ENCODE measurements at places on chromosomes 7 and 10.

- no peak for DNase-seq
Measured at GRCh38 chr10:131961047-131961776, 20.5 kb downstream of the BNIP3 start.

DNA sequence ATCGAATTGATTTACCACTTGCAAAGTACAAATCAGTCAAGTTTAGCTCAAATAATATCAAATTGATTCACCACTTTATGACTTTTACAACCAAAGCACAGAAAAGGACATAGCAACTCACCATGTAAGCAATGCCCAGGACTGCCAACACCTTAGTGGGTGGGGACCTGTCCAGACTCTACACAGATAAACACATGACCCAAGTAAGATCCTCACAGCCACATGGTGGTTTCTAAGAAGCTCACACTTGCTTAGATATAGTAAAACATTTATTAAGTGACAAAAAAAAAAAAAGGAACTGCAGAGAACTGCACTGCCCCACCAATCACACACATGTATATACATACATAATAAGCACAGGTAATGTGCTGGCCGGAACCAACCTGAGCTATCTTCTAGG lies 116.2 kb downstream of the SLC25A13 start:
- no peak for DNase-seq

- no peak for DNase-seq
Measured at GRCh38 chr10:31315453-31315852, 3.6 kb upstream of the ZEB1 start.

- DNase-seq, result no peak
Measured at GRCh38 chr10:117274509-117274908, 33.6 kb downstream of the SLC18A2 start.

DNA sequence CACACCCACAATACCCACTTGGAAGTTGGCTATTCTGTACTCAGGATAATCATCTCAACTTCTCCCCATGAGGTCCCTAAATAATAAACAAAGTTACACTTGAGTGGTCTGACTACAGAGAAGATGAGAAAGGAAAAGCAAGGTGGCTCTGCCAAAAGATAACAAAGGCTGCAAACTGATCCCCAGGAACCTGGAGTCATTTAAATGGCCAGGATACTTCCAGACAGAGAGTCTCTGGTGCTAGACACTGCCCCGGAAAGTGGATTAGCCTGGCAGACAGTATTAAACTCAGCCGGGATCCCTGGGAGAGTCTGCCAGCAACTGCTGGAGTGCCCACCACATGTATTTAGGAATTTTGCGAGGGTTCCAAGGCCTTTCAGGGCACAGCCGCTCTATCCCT lies 93.7 kb downstream of the DGKI start:
- DNase-seq, result no peak

DNA sequence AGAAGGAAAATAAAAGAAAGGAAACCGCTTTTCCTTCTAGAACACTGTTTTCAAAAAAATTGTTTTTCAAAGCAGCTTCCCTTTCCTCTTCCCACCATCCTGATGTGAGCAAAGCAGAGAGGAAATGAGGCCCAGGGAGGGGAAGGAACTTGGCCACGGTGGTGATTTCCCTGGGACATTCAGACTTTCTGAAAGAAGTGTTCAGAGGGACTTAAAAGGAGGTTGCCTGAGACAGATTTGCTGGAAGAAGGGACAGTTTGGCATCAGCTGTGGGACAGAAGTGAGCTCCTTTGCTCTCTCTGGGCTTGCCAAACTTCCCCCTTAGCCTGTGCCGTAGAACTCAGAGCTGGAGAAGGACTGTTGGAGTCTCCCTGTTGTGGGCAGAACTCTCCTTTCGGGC lies 30.3 kb downstream of the ADCYAP1R1 start:
- no peak for DNase-seq

GRCh38 chr7:117024811-117025210 lies 71.5 kb downstream of the ST7 start:
- no peak for DNase-seq

GRCh38 chr10:77921395-77921794 lies 5.2 kb downstream of the DLG5 start:
- no peak for DNase-seq

GRCh38 chr7:69450456-69450855 lies 147.8 kb upstream of the AUTS2 start:
- no peak for DNase-seq

GRCh38 chr10:59586407-59586891 lies 123.2 kb downstream of the SLC16A9 start:
- no peak for DNase-seq

DNA sequence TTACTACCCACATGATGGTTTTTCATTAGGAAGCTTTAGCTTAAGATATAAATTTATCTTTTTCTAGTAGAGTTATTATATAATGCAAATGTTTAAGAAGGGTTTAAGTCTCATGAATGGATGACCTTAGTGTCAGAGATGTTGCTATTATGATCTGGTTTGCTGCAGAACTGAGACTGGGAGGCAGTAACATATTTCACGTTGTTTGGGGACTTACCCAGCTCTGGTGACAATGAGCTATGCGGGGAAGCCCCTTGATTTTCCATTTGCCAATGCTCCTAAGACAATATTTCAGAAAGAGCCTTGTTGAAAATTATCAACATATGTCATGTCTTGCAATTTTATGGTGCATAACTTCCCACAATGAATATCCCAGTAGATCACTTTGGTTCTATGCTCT lies 754.6 kb downstream of the REEP3 start:
- DNase-seq, result no peak

DNA sequence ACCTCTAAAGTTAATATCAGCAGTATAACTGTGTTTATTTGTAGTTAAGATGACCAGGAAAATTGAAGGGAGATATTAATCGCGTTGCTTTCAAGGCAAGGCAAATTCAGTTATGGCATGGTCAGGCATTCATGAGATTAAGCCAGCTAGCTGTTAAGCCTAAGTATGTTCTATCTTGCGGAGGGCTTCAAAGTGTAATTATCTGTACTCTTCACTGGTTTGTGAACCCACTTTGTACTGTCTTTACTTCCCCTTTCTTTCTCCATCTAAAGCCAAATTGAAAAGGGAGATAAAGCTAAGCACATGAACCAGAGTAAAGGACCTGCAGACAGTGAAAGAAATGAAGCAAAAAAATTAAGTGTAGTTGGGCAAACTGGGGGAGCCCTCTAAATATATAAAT lies 483.1 kb upstream of the NRP1 start:
- no peak for DNase-seq

DNA sequence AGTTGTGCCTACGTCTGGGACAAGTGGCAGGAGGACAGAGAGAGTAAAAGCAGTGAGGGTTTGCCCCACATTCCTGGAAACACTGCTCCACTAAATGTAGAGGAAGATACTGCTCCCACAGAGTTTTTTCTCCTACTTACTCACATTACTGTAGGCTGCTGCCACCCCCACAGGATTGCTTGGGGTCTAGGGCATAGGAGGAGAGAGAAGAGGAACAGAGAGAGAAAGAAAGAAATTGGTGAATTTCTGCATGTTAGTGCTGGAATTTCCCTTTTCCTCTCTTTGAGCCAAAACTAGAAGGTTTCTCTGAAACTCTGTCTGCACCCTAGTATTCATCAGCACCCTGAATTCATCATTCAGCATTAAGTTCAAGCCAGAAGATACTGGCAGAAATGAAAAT lies 397.9 kb downstream of the INHBA start:
- no peak for DNase-seq

GRCh38 chr10:127678091-127678490 lies 58.9 kb upstream of the FOXI2 start:
- DNase-seq, result no peak

GRCh38 chr10:80077869-80078447 lies 507 bp upstream of the TMEM254 start:
- DNase-seq, result no peak

- peak; percentile 5 for DNase-seq
Measured at GRCh38 chr7:151384352-151384697, 25.5 kb downstream of the WDR86 start.

- no peak for DNase-seq
Measured at GRCh38 chr7:80647436-80647835, 9.0 kb downstream of the CD36 start.

- no peak for DNase-seq
Measured at GRCh38 chr10:126119599-126119998, 223.2 kb downstream of the FANK1 start.

GRCh38 chr7:44515590-44516268 lies 25.3 kb upstream of the NUDCD3 start:
- no peak for DNase-seq

DNA sequence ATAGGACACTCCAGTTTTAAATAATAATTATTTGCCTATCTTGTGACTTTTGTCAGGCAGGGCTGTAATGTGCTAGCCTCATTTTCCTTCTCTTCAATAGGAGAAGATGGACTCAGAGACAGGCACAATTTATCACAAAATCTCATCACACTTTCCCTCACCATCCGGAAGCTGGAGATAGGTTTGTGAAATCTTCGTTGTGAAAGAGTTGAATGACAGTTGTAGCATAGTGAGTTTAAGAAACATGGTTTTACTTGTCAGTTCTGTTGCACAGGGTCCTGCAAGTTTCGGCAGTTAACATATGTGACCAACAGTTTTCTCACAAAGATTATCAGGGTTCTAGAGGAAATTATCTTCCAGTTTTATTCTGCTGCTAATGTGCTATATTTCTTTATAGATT lies 37.7 kb upstream of the MAP3K8 start:
- no peak for DNase-seq

- DNase-seq, result no peak
Measured at GRCh38 chr10:59047180-59047579, 129.3 kb upstream of the PHYHIPL start.

DNA sequence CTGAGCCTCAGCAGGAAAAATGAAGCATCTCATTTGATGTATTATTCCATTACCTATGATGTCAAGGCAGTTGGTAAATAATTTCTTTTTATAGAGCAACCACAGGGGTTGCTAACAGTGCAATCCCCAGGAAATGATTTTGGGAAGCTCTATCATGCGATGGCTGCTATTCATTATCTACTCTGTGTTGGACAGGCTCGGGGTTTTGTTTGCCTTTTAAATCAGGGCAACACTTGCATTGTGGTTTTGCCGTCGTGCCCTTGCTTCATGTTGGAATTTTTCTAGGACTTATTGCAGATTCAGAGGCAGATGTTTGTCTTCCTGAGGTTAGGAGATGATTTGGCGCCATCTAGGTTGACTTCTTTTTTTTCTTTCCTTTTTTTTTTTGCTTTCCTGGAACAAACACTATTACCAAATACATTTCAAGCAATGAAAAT lies 128.4 kb downstream of the BICC1 start:
- DNase-seq, result no peak

GRCh38 chr10:46539596-46540411 lies 16.7 kb downstream of the GPRIN2 start:
- DNase-seq, result no peak

- no peak for DNase-seq
Measured at GRCh38 chr7:108211382-108212201, 81.4 kb upstream of the LAMB4 start.
